Right atrium auricular region (tissue), 2 donors: ENCODE measurements at places on chromosomes 4 and X. TPM values are rescaled to one million over a fixed set of nuclear protein-coding genes. Genes with fewer than 3 reads are reported as not detected.

KCTD8 gene
- total RNA-seq, result 0.74 TPM

GRCh38 chrX:153981771-153982533 lies 9.4 kb downstream of the TMEM187 start:
- DNase-seq, result no peak

GRCh38 chr4:34791209-34791608 lies 1453.1 kb downstream of the ARAP2 start:
- no peak for DNase-seq

WDR44 gene
- total RNA-seq, result 13.9 TPM

DNA sequence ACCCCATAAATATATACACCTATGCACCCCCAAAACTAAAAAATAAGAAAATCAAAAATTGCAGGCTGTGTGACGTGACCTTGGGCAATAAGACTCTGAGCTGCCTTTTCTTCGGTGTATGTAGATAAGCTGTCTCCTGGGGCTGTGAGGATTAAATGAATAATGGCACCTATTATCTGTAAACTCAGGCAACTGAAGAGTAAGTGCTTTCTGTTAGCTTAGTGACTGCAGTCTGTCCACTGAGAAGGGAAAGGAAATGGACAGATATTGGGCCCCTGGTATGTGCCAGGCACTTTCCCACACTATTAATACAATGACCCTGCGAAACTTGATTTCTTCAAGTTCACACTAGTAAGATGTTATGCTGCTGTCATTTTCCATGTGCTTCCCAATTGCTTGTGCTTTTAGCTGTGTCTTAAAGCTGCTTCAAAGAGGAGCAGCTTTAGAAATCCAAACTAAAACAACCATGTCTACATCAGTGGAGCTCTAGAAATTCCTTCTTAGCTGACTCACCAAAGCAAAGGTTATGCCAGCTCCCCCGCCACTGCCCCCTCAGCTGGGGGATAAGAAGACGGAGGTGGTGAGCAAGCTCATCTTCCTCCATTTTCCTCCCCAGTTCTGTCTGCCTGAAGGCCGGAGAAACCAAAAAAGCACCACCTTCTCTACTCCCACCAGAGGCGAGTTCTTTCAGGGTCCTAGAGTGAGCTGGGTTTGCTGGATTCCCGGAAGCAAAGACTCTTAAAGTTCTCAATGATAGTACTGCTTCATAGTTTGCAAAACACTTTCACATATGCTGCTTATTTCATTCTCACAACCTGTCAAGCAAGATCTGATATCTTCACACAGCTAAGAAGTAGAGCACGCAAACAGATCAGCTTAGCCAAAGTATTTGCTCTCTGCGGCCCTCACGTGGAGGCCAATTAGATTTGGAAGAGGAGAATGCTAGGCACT lies 8.8 kb upstream of the DGAT2L6 start:
- no peak for DNase-seq

- peak; percentile 57 for DNase-seq
Measured at GRCh38 chr4:1187182-1187581, 14.8 kb upstream of the SPON2 start.

DNA sequence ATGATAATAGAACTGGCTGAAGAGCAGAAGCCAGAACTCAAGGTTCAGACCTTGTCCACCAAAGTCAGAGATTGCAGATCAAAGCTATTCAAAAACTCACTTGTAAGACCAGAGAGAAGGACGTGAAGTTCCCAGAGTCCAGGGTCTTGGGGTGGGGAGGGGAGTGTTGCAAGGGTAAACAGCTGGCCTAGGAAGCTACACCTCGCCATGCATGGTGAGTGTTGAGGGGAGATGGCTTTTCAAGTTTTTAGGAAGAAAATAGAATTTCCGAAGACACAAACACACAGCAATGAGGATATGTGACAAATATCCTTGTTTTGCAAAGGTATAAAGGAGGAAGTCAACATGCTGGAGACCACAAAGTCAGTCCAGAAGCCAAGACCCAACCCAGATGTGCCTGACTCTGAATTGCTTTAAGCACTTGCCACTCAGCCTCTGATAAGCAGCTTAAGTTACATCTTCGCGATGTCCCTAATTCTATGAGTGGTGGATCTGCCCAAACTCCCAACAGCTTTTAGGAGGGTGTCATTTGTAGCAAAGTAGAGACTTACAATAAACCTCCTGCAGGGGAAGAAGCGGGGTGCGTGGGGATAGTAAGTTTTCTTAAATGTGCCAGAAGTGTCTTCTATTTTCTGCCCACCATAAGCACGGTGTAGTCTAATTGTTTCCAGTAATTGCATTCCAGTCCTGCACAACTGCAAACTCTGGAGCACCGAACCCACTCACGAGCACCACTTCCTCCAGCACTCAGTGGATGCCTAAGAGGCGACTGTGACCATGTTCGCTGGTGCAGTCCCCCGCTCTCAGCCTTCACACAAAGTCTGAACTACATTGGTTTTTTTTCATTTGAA lies 26.5 kb downstream of the HAND2 start:
- peak; percentile 44 for DNase-seq

LIMCH1 gene
- 76.1 TPM for total RNA-seq

- DNase-seq, result no peak
Measured at GRCh38 chr4:96186593-96186992, 346.7 kb downstream of the PDHA2 start.

DNA sequence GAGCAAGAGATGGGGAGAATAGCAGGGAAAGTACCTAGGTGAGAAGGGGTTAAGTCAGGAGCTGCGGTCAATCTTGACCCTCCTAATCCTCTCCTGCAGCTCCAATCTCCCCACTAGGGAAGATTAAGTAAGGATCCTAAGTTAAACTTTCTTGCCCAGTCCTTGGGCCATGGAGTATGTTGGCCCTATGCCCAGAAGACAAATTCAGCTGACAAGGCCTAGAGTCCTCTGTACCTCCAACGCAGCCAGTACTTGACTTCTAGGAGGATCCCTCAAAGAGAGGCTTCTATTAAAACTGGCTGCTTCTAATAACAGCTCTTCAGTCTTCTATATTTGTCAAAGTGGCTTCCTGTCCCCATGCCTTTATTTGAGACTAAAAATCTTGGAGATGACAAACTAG lies 1.4 kb downstream of the CLDN2 start:
- DNase-seq, result no peak

- no peak for DNase-seq
Measured at GRCh38 chrX:16997313-16997712, 50.9 kb downstream of the REPS2 start.

- DNase-seq, result no peak
Measured at GRCh38 chrX:7334253-7334935, 186.4 kb upstream of the PUDP start.

GRCh38 chrX:110396735-110397134 lies 38.1 kb downstream of the RTL9 start:
- no peak for DNase-seq

GRCh38 chr4:41256740-41257256 lies at the start of gene UCHL1:
Gene UCHL1 (plus strand): TSS chr4:41256928. CDS start chr4:41256977, 49 bp downstream.
- DNase-seq, result no peak

ERAS gene
- total RNA-seq, result not detected

PASD1 gene
- total RNA-seq, result not detected

- DNase-seq, result no peak
Measured at GRCh38 chr4:135963009-135963408, 1569.3 kb downstream of the PCDH18 start.
